ENCODE measurements at places on chromosomes 13 and 19.

DNA sequence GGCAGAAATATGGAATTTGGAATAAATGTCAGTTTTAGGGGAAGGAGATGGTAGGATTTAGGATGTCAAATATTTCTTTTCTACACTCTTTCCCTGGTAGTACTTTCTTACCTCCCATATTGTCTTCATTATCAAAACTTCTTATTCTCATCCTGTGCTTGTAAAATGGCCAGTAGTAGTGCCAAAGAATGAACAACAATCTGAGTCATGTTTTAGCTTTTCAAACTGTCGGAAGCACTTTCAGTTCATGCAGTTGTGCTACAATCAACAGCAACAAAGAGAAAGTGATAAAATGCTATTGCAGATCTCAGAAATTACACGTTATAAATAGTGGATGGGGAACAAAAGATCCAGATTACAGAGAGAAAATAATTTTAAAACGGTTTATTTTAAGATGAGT is 193.7 kb upstream of the RXFP2 start:
- DNase-seq = no peak

DNA sequence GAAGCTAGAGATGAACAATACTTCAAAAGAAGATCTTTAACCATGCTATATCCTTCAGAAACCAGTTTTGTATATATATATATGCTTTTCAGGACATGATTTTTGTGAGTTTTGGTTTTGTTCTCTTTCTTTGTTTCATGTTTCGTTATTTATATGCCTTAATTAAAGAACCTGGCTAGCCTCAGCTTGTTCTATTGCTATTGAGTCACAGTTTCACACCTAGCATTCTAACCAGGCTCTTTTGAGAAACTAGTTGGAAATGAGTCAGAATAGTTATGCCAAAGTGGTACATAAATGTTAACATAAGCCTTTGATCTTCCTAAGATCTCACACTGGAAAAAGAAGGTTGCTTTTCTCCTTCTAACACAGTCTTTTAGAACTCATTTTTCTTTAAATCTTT is 1925.2 kb downstream of the OLFM4 start:
- DNase-seq = no peak

- DNase-seq = no peak
These were observed 2.1 kb upstream of the BSG start for GRCh38 chr19:570251-570686.

DNA sequence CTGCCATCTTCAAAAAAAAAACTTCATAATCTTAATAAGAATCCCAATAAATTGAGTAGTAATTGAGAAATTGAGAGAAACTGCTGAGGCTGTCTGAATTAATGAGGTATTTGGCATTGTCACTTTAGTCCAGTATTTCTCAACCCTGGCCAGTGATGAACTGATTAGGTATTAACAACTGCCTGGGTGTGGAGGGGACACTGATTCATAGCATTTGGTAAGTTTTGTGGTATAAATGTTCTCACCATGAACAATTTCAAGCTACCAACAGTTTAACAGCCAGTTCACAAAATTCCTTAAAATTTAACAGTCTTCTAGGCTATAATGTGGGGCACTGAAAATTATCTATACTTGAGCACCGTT is 18.3 kb downstream of the GPC6 start:
- no peak for DNase-seq

DNA sequence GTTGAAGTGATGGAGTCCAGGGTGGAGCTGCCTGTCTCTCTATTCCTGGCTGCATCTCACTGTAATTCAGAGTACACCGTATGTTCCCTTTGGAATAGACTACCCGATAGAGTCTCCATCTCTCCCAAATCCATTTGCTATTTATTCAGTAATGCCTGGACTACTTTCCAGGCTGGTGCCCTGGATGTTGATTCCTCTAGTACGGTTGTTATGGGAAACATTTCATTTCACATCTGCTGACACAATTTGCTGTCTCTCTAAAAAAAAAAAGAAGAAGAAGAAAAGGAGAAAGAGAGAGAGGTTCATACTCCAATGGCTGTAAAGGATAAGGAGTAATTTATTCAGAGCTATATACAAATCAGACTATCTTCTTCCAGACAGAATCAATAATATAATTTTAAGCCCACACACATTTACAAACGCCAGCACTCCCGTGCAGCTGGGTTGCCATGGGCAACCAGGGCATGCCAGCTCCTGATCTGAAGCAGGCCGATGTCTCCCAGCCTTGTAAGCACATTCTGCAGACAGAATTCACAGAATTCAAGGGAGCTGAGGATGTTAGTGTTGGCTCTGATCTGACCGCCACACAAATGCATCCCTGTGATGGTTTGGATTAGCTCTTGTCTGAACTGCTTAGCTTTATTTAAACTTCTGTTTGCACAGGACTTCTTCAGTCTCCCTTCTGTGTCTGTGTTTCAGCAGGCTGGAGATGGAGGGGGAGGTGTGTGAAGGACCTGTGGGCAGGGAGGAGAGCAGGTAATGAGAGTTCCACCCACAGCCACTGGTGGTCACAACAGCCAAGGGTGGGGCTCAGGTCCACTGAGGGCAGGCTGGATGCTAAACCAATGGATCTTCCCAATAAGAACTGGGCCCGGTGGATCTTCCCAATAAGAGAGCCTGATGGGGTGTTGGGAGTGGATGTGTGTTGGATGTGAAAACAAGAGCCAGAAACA is 66.0 kb downstream of the TEX26 start:
- DNase-seq = no peak

Data from stimulated activated CD8-positive, alpha-beta memory T cell treated with anti-CD3 and anti-CD28 coated beads, Interleukin-7, amount 100 ng/mL, for 1 hour (primary cell).